ENCODE measurements at places on chromosomes 2 and 18.

DNA sequence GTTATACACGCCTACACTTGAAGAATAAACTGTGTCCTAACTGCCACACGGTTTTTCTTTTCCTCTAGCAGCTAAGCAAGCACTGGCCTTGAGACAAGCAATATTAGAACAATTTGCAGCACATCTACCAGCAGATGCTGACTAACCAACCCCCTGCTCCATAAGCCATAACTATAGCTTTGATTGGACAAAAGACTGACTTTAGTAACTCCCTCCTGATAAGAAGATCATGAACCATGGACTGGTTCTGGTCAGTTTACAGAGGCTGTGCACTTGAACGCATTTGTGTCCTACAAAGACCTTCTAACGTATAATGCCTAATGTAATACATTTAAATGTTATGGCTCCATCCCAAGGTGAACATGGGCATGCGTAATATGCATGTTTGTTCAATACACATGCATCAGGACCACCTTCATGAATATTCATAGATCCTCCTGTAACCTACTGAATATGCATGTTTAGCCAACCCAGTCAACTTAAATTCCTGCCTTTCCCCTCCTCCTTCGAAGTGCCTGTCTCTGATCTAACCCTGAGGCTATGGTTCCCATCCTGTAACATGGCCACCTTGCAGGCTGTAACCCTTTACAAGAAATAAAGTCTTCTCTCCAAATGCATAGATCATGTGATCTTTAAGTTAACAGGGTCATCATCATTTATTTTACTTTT, 26.5 kb downstream of the SLC4A5 start:
- no peak for DNase-seq

GRCh38 chr18:58800582-58800981, 64.1 kb upstream of the ZNF532 start:
- DNase-seq, result no peak

GRCh38 chr2:134737671-134738070, 18.9 kb upstream of the TMEM163 start:
- DNase-seq, result no peak

- no peak for DNase-seq
Measured at GRCh38 chr2:205077159-205077558, 531.9 kb downstream of the PARD3B start.

GRCh38 chr2:232757905-232758304, 18.5 kb downstream of the KCNJ13 start:
- DNase-seq, result no peak

GRCh38 chr2:67346718-67347407, 50.3 kb upstream of the ETAA1 start:
- DNase-seq, result no peak

GRCh38 chr2:105090091-105090490, 52.2 kb downstream of the MRPS9 start:
- no peak for DNase-seq

DNA sequence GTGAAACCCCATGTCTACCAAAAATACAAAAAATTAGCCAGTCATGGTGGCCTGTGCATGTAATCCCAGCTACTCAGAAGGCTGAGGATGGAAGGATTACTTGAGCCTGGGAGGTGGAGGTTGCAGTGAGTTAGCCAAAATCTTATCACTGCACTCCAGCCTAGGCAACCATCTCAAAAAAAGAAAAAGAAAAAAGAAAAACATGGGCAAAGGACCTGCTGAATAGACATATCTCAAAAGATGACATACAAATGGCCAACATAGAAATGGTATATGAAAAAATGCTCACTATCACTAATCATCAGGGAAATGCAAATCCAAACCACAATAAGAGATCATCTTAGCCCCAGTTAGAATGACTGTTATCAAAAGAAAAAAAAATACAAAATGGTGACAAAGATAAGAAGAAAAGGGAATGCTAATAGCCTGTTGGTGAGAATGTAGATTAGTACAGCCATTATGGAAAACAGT, 1.4 kb upstream of the TGOLN2 start:
- no peak for DNase-seq

DNA sequence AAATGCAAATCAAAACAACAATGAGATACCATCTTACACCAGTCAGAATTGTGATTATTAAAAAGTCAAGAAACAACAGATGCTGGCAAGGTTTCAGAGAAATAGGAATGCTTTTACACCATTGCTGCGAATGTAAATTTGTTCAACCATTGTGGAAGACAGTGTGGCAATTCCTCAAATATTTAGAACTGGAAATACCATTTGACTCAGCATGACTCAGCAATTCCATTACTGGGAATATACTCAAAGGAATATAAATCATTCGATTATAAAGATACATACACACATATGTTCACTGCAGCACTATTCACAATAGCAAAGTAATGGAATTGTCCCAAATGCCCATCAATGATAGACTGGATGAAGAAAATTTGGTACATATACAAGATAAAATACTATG, 516.7 kb downstream of the ERBB4 start:
- DNase-seq, result no peak

DNA sequence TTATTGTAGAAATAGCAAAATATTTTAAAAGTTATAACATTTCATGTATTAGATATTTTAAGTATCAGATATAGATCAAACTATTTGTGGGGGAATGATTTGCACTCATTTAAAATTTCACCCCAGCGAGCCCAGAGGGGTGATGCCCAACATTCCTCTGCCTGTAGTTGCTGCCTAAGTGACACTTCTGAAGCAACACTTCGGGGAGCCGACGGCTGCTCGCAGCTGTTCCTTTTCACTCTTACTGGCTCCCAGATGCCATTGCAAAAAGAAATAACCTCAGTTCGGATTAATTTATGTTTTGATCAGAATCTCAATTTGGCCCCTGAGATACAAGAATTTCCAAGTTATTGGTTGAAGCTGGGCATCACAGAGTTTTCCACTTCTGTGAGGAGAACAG, 603.8 kb downstream of the PLCL1 start:
- DNase-seq, result no peak

DNA sequence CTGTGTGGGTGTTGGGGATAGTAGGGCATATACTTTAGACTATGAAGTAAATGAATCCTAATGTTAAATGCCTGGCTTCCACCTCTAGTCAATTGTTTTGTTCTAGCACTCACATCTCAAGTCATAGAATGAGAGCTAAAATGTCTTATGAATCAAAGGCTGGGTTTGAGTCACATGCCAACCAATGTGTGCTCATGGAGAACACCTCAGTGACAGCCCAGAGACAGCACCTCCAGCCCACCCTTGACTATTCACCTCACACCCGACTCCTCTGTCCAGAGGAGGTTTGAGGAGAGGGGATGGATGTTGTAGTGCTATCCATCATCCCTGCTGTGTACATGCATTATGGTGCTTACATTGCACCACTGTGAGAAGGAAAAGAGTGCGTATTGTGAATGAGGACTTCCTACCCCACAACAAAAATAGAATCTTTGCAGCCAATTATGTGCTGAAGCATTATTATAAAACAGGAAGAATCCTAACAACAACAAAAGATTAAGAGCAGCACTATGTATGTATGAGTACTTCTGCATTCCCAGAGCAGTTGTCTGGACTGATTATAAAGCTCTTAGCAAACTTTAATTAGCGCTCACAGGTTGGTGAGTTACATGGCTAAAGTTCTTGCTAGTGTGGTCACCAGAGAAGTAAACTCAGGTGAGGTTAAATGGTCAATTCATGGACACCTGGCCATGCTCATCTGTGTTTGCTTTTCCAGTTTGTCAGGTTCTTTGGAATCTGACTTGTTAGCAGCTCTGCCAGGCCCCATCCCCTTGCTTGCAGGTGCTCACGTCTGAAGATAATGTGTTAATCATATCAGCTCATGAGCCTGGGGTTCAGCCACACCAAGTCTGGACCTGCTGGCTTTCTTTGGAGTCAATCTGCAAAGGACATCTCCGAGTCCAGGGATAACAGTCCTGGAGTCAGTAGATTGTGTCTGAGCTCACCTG, 55.3 kb upstream of the NABP1 start:
- no peak for DNase-seq

DNA sequence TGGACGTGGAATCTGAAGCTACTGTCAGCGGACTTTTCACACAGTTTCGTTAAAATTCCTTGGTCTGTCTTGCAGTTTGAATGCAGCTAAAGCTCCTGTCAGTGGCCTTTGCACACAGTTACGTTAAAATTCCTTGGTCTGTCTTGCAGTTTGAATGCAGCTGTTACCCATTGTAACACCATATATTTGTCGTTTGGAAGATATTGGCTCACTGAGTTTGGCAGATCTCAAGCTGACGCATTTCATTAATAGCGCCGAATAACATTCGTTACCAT, 1.0 kb downstream of the LIMS1 start:
- no peak for DNase-seq

GRCh38 chr2:157180359-157180758, 77.1 kb upstream of the GALNT5 start:
- no peak for DNase-seq

GRCh38 chr2:151786483-151786882, 41.7 kb downstream of the ARL5A start:
- no peak for DNase-seq

DNA sequence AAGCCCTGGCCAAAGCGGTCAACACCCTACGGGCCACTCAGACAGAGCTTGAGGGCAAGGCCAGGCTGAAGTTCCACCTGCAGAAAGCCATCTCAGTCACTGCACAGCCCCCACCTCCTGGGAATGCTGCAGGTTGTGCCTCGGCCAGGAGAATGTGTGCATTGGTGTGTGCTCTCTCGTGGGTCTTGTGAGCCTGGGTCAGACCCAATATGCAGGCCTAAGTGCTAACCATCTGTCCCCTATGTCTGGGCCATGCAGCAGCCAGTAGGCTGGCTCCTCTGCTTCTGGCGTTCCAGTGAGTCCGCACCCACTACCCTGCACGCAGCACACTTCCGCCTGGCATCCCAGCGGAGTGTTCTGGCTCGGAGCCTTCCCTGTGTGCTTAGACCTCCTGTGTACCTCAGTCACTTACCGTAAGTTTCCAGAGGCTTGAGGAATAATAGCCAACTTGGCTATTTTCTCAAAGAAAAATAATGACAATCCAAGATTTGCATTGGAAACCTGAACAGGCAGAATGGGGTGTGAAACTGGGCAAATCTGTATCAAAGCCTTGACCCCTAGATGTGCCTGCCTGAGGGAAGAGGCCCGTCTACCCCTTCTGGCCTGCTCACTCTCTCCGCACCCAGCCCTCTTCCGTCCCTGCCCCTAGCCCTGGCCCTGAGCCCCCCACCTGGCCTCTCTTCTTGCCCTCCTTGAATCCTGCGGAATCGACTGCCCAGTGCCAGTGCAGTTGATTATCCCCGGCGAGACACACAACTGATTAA, 7.2 kb downstream of the SIX3 start:
- no peak for DNase-seq

DNA sequence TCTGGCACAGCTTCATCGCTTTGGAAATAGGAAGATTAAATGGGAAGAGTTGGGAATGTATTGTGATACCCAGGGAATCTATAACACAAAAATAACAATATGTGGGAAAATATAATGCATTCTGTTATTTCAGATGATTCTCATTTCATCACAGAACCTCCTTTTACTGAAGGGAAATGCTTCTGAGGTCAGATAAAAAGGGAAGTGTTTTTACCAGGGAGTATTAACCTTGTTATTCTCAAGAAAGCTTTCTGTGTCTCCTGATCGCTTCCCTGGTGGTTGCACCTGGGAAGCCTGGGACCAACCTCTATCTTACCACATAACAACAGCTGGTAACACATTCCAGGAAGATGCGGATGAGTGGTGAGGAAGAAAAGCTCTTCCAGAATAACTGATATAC, 47.2 kb downstream of the SCG2 start:
- DNase-seq, result no peak

DNA sequence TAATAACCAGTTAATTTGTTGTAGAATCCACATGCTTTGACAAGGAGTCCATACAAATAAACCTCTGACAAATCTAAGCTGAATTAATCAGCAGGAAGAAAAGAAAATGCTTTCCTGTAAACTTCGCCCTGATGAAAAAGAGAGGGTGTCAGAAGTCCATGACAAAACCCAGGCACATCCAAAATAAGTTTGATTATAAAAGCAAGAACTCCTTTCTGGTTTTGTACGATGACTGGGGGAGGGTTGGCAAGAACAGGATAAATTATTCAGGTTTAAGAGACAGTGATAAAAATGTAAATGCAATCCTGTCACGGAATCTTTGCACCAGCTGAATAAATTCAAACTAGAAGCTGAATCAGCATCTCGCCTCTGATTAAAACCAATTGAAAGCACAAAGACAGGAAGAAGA, 469.2 kb upstream of the TNP1 start:
- no peak for DNase-seq

GRCh38 chr2:62467475-62468321, 38.3 kb downstream of the TMEM17 start:
- DNase-seq, result no peak

DNA sequence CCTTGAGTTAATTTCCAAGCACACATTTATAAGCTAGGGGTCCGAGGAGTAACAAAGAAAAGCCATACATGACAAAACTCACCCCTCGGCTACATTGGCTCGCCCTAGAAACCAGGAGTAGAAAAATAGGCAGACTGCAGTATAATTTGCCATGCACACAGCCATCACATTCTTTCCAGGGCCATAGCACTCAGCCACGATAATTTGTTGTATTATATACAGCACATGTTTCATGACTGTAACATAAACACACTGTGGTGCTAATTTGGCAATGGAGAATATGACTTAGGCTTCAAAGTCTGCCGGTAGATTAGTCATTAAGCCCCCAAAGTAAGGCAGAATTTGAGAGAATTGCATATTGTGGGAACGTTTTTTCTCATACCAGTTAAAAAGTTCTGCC, 254.9 kb downstream of the ZNF521 start:
- no peak for DNase-seq

- DNase-seq, result no peak
Measured at GRCh38 chr2:105856581-105856980, 111.9 kb downstream of the NCK2 start.

GRCh38 chr2:65710779-65711295, 278.4 kb upstream of the SPRED2 start:
- peak; percentile 52 for DNase-seq

- DNase-seq, result no peak
Measured at GRCh38 chr18:35939138-35939537, 33.3 kb upstream of the RMP24 start.

GRCh38 chr18:67154979-67155378, 361.5 kb downstream of the DSEL start:
- DNase-seq, result no peak

- DNase-seq, result peak; percentile 23
Measured at GRCh38 chr2:213934560-213934959, 476.3 kb upstream of the VWC2L start.

GRCh38 chr2:100215371-100215770, 73.0 kb upstream of the AFF3 start:
- no peak for DNase-seq

GRCh38 chr2:148922062-148922461, 47.0 kb downstream of the KIF5C start:
- no peak for DNase-seq

DNA sequence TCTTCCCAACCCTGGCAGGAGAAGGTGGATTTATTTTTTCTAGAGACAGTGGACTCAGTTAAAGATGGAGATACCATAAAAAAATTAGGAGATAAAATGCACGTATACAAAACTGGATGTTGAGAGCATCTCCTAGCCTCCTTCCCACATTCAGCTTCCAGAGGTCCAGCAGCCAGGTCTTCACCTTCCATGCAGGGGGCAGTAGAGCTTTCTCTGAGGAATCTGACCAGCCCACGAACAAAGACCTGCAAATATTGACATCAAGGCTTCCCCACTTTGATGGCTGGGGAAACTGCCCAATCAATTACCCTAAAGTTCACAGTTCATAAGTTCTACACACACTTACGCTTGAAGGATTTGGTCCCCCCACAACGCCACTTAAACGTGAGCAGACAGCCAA, 24.5 kb downstream of the AQP4 start:
- DNase-seq, result no peak
